Stomach (tissue), 19 donors: ENCODE measurements at places on chromosomes 2 and 18. TPM values are rescaled to one million over a fixed set of nuclear protein-coding genes. Genes with fewer than 3 reads are reported as not detected.

CMPK2 gene
- 8.3 TPM for total RNA-seq

DNA sequence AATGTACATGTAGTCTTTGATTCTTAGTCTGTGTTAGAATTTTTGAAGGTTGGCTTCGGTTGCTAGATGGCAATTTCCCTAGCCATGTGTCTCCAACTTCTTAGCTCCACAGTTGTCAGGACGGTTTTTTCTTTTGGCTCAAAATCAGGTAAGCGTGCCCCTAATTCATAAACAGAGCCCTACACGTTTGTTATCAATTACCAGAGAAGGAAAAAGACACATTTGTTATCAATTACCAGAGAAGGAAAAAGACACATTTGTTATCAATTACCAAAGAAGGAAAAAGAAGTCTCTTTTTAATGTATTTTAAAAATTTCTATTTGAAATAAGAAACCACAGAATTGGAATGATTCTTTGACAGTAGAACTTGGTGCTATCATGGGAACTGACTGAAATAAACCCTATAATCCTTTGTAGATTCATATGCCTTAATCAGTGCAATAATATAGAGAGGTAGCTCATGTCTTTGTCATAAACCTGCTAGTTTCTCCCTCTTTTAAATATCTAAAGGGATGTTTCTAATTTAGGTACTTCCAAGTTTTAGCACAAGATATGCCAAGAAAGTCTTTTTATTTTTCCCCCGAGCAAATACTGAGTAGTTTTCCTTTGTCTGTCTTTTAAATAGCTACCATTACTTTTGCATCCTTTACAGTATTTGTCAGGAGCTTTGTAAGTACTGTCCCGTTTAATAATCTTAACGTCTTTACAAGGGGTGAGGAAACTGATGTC is 35.9 kb downstream of the CAMKMT start:
- no peaks in the 10 kb centered on the region for H3K36me3 ChIP-seq
- no peak overlapping the region for H3K27ac ChIP-seq
- no peak for DNase-seq
- no peaks in the 10 kb centered on the region for H3K4me1 ChIP-seq
- H3K27me3 ChIP-seq: no peaks in the 10 kb centered on the region

DNA sequence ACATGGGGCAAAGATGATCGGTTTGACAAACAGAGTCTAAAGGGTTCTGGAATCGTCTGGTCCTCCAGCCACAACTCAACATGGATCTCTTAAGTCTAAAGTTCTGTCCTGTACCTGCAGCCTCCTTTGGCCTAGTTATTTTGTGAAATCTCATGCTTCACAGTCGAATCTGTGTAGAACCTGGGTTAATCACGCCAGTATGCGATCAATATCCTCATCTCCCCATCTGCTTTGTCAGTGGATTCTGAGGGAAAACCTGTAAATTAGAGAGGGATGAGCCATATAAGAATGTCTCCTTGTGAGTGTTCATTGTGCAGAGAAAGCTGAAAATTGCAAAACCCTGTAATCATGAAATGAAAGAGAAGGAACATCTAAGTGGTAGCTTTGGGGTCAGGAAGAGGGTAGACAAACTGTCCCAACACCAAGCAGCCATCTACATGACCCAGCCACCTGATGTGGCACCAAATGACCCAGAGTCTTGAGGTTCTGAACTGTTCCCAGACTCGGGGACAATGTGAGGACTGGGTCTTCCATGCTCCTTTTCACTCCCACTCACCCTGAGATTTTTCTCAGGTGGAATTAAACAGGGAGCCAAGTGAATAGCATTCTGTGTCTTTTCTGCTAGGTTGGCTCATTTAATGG is 175.6 kb downstream of the ALPK2 start:
- DNase-seq: no peak
- no peaks in the 10 kb centered on the region for H3K27me3 ChIP-seq
- peaks cover 14% of the 10 kb centered on the region for H3K4me1 ChIP-seq
- no peak overlapping the region for H3K27ac ChIP-seq
- no peaks in the 10 kb centered on the region for H3K36me3 ChIP-seq
- no peak overlapping the region for H3K4me3 ChIP-seq

DNA sequence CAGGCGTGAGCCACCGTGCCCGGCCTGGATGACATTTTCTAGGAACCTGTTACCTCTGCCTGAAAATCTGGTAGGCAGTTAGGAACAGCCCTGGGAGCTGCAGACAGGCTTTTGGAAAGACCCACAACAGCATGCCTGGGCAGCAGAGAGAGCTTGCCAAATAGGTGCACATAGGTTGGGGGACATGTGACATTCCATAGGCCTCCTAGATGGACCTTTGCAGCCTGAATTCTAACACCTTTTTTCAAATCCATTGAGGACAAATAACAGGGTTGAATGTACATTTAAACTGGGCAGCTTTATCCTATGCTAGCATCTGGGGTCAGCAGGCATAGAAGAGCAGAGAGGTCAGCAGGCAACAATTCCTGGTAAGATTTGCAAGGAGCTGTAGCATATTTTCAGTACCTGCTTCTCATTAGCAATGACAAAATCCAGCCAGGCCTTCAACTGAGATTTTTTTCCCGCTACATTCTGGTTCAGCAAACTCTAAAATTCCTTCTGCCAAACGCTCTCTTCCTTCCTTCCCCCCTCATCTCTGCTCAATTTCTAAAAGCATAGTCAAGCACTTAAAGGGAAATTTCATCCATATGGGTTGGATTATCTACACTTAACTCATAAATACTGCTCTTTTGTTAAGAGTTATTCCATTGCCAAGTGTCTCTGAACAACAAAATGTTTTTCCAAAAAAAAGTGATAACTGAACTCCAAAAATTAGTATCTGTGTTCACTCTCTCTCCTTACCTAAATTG is 75.2 kb downstream of the SOWAHC start:
- H3K4me3 ChIP-seq: no peak overlapping the region
- peaks cover 25% of the 10 kb centered on the region for H3K4me1 ChIP-seq
- peak overlapping the region; percentile 84 for H3K27ac ChIP-seq
- H3K36me3 ChIP-seq: no peaks in the 10 kb centered on the region

DNA sequence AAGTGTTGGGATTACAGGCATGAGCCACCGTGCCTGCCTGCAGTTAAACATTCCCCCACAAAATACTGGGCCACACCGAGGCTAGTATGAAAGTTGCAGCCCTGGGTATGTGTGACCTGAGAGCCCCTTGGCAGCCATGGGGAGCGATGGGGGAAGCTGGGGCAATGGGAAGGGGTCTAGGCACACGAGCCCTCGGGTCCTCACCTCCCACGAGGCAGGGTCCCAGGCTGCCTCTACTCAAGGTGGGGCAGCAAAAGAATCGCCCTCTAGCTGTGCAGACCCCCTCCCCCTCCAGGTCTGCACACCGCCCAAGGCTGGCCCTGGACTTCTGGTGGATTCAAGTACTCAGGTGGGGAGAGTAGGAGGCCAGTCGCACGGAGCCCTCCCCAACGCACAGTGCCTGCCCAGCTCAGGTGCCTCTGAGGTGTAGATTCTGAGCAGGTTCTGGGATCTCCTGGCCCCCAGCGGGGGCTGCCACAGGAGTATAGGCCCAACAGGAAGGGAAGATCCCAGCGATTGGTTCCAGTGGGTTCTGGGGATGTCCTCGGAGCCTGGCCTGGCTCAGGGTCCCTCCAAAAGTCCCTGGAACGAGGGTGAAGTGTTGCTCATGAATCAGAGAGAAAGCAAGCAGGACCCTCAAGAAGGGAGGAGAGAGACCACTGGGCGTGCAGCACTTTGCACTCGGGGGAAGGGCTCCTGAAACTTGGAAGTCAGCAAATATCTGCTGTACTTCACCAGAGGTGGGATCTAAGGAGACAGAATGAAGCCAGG is 2.6 kb downstream of the GPR35 start:
- H3K4me1 ChIP-seq: peaks cover 13% of the 10 kb centered on the region
- H3K27me3 ChIP-seq: peaks cover 12% of the 10 kb centered on the region
- peaks cover 16% of the 10 kb centered on the region for H3K36me3 ChIP-seq
- no peak overlapping the region for H3K27ac ChIP-seq
- DNase-seq: no peak

DNA sequence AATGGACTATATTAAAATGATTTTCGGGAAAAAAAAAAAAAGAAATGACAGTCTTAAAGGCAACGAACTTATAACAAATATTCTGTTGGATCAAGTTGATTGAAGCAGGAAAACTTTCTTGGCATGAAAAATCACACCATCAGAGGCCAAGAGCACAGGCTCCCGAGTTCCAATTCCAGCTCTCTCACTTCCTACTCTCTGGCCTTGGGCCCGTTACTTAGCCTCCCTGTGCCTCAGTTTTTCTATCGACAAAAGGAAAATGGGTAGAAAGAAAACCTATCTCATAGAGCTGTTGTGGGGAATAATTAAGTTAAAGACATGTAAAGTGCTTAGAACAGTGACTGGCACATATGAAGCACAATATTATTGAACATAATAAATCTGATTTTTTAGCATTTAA is 74.2 kb downstream of the HNRNPLL start:
- no peak for DNase-seq
- H3K36me3 ChIP-seq: no peaks in the 10 kb centered on the region
- peak overlapping the region; percentile 73 for H3K27ac ChIP-seq
- peaks cover 34% of the 10 kb centered on the region for H3K4me1 ChIP-seq

DNA sequence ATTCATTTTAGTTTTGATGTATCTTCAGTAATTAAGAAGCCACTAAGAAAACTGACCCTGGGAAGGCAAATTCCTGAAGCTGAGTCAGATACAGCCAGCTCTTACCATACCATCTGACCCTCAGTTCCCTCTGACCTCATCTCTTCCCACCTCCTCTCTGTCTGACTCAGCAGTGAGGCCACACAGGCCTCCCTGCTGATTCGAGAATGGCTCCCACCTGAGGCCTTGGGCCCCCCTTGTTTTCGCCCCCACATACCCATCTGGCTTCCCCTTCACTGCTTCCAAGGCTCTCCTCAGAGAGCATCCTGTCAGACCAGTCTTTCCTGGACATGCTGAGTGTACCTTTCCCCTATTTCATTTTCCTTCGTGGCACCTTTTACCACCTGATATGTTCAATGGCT is 71.0 kb upstream of the CYP1B1 start:
- H3K27me3 ChIP-seq: no peaks in the 10 kb centered on the region
- H3K27ac ChIP-seq: peak overlapping the region; percentile 88
- no peak overlapping the region for H3K4me3 ChIP-seq
- no peaks in the 10 kb centered on the region for H3K36me3 ChIP-seq
- no peaks in the 10 kb centered on the region for H3K4me1 ChIP-seq
